ENCODE measurements at places on chromosomes 11 and 22. TPM values are rescaled to one million over a fixed set of nuclear protein-coding genes. Genes with fewer than 3 reads are reported as not detected.

DNA sequence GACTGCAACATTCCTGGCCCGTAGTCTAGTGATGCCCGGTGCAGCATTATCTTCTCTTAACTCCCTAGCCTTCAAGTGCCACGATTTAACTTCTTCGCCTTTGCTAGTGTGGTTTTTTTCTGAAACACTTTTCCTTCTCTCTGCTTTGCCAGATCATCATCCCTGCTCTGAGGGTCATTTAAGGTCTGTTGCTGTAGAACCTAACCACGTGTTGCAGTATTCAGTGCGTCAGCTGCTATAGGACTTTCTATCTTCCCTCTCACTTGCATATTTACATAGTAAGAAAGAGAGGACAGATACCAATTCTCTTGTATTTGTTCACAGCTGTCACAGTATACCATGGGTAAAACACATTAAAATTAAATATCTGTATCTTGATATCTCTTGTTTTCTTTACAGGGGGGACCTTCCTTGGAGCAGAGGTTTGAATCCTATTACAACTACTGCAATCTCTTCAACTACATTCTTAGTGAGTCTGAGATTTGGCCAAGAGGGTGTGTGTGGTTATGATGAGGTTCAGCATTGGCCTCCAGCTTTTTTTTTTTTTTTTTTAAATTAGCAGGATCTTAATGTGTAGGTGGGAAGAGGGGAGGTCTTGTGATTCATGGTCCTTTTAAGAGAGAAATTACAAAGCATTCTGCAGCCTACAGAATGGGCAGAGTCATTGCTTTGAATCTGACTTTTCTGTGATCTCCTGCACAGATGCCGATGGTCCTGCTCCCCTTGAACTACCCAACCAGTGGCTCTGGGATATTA, 13.5 kb downstream of the EIF3L start:
- no peak for DNase-seq

DNA sequence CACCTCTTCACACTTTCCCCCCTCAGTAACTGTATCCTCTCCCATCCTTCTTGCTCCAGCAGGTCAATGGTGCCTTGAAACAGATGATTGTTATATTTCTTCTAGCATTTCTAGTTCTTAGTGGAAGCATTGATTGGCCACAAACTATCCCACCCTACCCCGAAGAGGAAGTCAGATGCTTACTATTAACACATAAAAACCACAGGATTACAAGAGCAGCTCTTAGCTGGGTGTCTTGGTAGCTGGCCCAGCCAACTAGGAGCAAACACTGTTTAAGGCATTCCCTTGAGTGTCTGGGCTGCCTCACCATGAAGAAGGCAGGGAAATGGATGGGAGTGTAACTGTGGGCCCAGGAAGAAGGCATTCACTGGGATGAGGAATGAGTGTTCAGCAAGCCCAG, 176.6 kb downstream of the GRIK4 start:
- no peak for DNase-seq

DNA sequence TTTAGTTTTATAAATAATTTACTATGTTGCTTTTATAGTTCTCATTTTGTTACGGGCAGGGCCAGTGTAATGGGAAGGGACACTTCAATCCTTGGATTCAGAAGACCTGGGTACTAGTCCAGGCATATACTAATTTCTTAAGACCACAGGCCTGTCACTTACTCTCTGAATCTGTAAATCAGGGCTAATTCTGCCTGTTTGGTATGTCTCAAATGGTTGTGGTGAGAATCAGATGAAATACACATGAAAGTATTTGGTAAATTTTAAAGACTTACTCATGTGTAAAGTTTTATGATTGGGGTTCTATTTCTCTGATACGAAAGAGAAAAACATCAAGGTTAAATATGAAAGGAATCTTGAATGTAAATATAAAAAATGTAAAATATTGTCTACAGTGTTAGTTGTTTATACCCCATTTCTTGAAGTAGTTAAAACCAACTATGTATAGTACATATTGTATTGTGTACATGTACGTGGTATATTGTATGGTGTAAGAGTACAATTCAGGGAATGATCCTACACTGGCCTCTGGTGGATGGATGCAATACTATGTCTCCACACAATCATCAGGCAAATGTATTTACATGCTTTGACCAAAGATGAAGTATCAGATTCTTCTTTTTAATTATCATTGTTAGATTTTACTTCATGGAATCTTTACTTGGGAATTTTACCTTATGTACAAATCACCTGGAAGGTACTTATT, 24.5 kb upstream of the RAG2 start:
- DNase-seq, result no peak

DNA sequence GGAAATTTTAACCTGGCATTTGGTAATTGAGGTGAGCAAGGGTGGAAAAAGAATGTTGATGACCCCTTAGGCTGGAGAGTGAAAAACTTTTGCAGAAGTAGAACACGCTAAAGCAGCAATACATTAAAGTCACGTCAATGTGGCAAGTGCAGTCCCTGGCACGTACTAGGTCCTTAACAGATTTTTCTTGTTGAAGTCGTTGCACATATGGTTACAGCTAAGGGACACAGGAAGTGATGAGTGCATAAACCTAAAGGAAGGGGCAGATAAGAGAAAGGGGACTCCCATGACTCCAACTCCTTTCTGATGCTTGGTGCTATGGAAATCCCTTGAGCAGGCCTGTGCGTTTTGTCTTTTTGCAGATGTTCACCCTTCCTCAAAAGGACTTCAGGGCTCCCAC, 1.2 kb downstream of the ACCS start:
- DNase-seq, result no peak

The BSCL2 gene
- polyA plus RNA-seq, result 68.3 TPM

GRCh38 chr11:6841694-6842093, 3.8 kb upstream of the OR10A5 start:
- DNase-seq, result no peak

The GPR83 gene
- polyA plus RNA-seq, result 0.75 TPM

GRCh38 chr11:8310743-8311298, 47.1 kb upstream of the LMO1 start:
- DNase-seq, result no peak

DNA sequence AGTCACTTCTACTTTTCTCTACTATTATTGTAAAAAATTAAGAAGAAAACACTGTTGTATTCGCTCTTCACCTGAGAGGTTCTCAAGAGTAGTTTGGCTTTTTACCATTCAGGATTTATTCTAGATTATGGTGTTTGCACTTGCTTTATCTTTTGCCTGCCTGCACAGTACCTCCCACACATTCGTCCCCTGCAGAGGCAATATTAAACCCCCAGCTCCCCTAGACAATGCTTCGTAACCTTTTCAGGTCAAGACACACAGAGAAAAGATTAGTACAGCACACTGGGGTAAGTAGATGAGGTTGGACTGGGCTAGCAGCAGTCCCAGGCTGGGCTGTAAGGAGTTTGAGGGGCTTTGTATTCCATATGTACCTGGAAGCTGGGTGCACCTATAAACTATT, 62.4 kb downstream of the TNRC6B start:
- DNase-seq, result no peak

The PAX6 gene
- 0.15 TPM for polyA plus RNA-seq

GRCh38 chr11:45412051-45412471, 125.9 kb upstream of the SYT13 start:
- DNase-seq, result no peak

GRCh38 chr11:88886796-88887195, 179.0 kb downstream of the GRM5 start:
- no peak for DNase-seq

DNA sequence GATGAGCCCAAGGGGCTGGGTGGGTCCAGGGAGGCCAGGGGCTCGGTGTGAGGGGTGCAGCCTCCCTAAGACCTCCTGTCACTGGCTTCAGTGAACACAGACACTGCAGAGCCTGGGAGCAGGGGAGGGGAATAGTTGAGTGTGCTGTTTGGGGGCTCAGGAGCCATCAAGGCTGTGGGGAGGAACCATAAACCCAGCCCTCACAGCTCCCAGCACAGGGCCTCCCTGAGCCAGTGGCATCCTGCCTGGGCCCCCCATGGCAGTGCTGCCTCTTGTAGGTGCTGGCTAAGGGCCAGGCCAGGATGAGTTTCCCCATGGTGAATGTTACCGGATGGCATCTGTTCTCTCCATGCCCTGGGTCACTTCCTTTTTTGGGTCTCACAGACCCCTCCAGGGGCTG, 25.5 kb downstream of the KCNJ5 start:
- DNase-seq, result no peak

GRCh38 chr11:62622476-62623089, 797 bp upstream of the B3GAT3 start:
- no peak for DNase-seq

DNA sequence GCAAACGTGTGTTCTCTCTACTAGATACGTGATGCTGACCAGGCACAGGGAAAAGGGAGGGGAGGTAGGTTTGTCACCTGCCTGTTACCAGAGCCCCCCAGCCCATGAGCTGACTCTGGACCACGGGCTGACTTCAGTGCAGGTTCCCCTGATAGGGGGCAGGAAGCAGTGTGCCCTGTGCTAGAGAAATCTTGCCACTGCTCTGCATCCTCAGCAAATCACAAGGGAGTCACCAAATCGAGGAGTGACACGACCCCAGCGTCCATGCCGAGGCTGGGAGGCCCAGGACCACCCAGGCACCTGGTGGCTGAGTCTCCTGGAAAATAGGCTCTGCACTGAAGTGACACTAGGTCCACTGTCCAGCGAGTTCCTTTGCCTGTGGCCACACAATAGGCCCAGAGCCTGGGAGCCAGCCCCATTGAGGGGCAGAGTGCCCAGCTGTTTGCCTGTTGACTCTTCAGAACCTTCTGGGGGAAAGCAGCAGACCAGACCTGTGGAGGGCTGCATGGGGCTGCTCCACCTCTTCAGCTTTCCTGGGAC, 99.3 kb downstream of the CTTN start:
- DNase-seq, result no peak

DNA sequence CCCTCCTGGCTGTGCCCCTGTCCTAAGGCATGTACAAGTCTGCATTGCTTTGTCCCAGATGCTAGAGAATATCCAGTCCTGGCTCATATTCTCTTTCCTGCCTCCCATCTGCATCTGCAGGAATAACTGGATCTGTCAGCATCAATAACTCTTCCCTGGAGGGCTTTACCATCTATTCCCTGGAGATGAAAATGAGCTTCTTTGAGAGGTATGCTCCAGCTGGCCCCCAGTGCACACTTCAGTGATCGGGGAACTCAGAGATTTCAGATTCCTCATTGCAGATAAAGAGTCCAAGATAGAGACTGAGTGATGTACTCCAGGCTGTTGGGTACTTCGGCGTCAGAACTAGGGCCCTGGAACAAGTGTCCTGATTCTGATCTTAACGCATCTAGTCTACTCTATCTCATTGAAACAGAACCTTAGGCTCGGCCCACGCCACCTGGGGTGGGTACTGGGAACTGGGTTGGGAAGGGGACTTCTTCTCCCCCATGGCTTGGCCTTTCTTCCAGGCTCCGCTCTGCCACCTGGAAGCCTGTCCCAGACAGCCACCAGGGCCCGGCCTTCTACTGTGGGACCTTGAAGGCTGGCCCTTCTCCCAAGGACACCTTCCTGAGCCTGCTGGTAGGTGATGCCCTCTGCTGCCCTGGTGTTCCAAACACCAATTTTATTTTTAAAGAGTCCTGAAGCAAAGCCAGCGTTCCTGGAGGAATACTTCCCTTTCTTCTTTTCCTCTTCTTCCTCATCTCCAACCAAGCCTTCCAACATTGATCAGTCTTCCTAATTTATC, 17.8 kb upstream of the GLB1L2 start:
- no peak for DNase-seq

The FAM181B gene
- polyA plus RNA-seq, result 2.3 TPM

The GGTLC2 gene
- not detected for polyA plus RNA-seq

DNA sequence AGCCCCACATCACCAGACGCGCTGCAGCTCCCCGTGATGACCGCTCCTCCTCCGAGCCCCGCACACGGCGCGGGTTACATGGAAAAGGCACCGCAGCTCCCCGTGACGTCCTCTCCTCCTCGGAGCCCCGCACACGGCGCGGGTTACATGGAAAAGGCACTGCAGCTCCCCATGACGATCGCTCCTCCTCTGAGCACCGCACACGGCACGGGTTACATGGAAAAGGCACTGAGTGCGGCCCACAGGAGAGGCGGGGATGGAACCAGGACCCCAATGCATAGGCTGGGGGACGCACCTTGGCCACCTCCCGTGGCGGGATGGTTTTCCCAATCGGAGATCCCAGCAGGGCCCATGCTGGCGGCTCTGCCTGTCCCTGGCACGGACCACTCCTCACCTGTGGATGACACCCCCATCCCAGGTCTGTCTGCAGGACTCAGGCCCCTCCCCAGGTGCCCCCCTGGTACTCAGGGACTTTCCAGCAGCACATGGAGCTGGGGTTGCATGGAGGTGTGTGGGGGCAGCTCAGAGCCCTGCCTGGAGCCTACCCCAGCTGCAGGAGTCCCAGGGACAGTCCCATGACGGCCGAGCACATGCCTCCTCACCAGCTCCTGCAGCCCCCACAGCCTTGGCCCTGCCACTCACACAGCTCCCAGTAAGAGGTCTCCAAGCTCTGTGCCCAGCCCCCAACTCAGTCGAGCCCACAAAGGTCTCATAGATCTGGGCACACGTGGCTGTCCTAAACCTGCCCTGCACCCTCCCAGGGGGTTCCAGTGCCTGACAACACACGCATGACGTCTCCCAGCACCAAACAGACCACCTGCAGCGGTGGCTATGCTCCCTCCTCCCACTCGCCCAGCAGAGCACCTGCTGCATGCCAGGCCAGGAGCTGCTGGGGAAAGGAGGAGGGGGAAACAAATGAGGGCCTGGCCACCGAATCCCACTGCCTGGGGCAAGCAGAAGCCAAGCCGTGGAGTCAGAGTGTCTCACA, 166.6 kb downstream of the BRD1 start:
- no peak for DNase-seq

GRCh38 chr11:99327527-99327926, 306.8 kb downstream of the CNTN5 start:
- no peak for DNase-seq

DNA sequence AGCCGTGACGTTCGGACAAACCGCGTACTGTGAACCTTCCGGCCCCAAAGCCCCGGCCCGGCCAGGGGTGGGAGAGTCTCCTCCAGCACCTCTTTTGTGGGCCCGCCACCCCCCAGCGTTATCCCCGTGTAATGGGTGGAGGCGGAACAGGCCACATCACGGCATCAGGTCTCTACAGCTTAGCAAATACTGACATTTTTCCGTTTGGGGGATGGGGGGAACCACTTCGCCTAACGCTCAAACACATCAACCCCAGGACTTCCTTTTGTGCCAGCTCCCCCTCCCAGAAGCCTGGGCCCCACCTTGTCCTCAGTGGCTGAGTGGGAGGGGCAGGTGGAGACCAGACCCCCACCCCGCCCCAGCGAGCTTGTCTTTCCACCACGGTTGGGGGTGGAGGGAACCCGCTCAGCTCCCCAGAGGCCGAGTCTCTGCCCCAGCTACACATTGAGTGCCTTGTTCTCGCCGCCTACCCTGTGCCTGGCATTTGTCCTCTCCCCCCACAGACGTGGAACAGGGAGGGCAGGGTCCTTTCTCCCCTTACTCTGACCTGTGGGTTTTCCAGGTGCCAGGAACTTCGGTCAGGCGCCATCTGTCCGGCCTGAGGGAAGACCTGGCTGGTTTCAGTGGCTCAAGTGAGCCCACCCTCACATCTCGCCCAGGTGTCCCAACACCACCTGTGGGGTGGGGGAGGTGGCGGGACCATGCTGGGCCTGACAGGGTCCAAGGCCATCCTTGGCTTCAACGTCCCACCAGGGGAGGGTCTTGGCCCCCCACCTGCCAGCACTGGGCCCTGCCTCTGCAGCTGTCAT, 29.6 kb downstream of the SBF1 start:
- DNase-seq, result no peak

- DNase-seq, result peak; percentile 73
Observed at GRCh38 chr11:111978028-111978771, 41.1 kb downstream of the DIXDC1 start.

GRCh38 chr11:17700991-17701390, 18.4 kb upstream of the MYOD1 start:
- no peak for DNase-seq

The ZBTB16 gene
- 0.93 TPM for polyA plus RNA-seq
